ENCODE measurements at places on chromosomes 5 and 9.

- DNase-seq, result no peak
These were observed 34.8 kb downstream of the TRPC7 start for GRCh38 chr5:136330353-136331038.

- DNase-seq, result no peak
These were observed 54.8 kb upstream of the COL15A1 start for GRCh38 chr9:98888801-98889421.

- no peak for DNase-seq
These were observed 87.5 kb downstream of the TTLL11 start for GRCh38 chr9:122005597-122005996.

- no peak for DNase-seq
These were observed 5.7 kb downstream of the CLTB start for GRCh38 chr5:176410486-176411180.

- no peak for DNase-seq
These were observed 247.2 kb upstream of the EFNA5 start for GRCh38 chr5:107917983-107918382.

- DNase-seq, result no peak
These were observed 16.2 kb downstream of the LAMC3 start for GRCh38 chr9:131024978-131025868.

GRCh38 chr9:37619806-37620205 lies 27.4 kb upstream of the TOMM5 start:
- DNase-seq, result no peak

GRCh38 chr9:127319366-127320114 lies 55.0 kb downstream of the GARNL3 start:
- no peak for DNase-seq

- no peak for DNase-seq
These were observed 6.4 kb upstream of the DCTN4 start for GRCh38 chr5:150765011-150765798.

DNA sequence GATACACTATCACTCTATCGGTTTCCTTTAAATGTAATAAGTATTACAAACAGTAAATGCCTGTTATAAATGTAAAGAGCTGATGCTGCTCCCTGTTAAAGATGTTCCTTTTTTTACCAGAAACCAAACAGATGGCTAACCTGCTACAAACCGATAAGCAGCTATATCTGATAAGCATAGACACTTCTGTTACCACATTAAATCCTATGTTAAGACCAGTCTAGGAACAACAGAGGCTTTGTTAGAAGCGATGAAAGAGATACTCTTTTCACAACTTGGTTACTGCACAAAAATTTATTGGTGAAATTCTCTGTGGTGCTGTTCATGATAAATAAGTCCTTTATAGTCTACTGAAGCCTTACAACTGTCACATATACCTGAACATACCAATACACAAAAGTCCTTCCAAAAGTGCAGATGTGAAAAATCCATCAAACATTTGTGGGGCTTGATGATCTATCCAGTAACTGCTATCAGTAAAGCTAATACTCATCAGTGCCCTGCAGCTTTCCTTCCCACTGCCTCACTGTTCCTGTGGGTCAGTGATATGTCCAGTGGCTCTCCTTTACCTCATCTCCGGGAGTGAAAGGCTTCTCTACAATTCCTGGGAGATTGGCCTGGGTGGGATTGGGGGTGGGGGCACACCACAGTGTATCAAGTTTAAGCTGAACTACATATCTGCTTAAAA lies 25.8 kb upstream of the PRXL2C start:
- DNase-seq, result no peak

DNA sequence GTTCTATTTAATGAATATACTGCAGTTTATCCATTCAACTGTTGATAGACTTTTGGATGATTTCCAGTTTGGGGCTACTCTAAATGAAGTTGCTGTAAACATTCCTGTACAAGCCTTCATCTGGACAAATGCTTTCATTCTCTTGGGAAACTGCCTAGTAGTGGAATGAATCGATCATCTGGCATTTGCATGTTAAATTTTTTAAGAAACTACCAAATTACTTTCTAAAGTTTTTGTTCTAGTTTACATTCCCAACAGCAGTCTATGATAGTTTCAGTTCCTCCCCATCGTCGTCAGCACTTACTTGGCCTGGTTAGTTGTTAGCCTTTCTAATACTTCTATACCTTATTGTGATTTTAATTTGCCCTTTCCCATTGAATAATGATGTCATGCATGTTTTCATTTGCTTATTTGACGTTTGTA lies 306.3 kb downstream of the FER start:
- no peak for DNase-seq
